ENCODE measurements at places on chromosomes 5 and 9. TPM values are rescaled to one million over a fixed set of nuclear protein-coding genes. Genes with fewer than 3 reads are reported as not detected.
A peak's percentile ranks its signal among the peaks of the same experiment; 100 is the strongest.

DNA sequence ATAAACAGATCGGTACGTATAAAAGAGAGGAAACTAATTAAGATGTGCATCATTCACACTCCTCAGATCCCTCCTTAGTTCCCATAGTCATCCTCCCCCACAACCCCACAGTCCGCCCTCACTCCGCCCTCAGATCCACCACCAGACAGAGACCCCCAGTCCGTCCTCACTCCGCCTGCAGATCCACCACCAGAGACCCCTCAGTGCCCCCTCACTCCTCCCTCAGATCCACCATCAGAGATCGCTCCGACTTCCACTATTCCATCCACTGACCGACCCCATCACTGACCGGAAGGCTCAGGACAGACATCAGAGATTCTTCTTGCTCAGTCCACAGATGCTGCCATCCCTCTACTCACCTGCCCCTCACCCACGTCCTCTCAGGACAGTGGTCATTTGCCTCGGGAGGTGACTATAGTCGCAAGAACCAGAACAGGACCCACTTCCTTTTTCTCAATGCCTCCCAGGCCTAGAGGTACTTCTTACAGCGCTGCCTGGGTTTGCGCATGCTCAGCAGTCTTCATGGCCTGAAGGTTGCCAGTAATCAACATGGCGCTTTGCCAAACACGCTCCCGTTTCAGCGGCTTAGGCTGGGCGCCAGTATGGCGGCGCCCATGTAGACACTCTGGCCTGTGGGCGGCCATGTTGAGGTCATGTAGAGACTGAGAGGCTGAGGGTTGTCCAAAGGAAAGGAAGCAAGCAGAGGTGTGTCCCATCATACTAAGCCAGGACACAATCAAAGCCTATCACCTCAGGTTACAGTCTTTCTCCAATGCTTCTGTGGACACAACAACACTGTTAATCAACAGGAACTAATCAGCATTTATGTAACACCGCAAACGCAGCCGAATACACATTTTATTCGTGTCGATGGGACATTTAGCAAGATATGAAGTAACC lies at the start of gene ZNF484:
Gene ZNF484 (minus strand): TSS at position 508 of the 900 bp plus-strand sequence. CDS start 3,009 bp downstream, outside the sequence.
- no peak for DNase-seq

- no peak for DNase-seq
These were observed 80.2 kb downstream of the FANCC start for GRCh38 chr9:95237336-95237735.

GRCh38 chr5:36447776-36448175 lies 146.1 kb upstream of the RANBP3L start:
- DNase-seq: no peak

PCA3 gene
- not detected for total RNA-seq

TMEM252 gene
- total RNA-seq: not detected

ZBTB43 gene
- 15.5 TPM for total RNA-seq

CCNO gene
- not detected for total RNA-seq

KCTD16 gene
- 0.25 TPM for total RNA-seq

STING1 gene
- 103 TPM for total RNA-seq

- DNase-seq: peak; percentile 5
These were observed 120.7 kb upstream of the ZNF618 start for GRCh38 chr9:113755433-113755832.

- no peak for DNase-seq
These were observed 16.2 kb upstream of the GABBR2 start for GRCh38 chr9:98724810-98725530.

CCL27 gene
- not detected for total RNA-seq

LRRC8A gene
- 110 TPM for total RNA-seq

- DNase-seq: no peak
These were observed 90.6 kb downstream of the ZFAND5 start for GRCh38 chr9:72274441-72274840.

Measured in vagina (tissue), 2 donors.